ENCODE measurements at places on chromosomes 4 and X. TPM values are rescaled to one million over a fixed set of nuclear protein-coding genes. Genes with fewer than 3 reads are reported as not detected.

GRCh38 chr4:137310593-137311490, 221.5 kb downstream of the PCDH18 start:
- DNase-seq = no peak

GRCh38 chr4:101040776-101041175, 306.6 kb downstream of the PPP3CA start:
- DNase-seq = no peak

Gene HPGDS
- 3.2 TPM for total RNA-seq

Gene FAM47A
- total RNA-seq = not detected

Gene GPRASP1
- total RNA-seq = 18.7 TPM

GRCh38 chr4:152110780-152111179, 350.0 kb upstream of the GATB start:
- no peak for DNase-seq

Gene ITIH6
- total RNA-seq = not detected

GRCh38 chr4:76301068-76301774, 5.3 kb upstream of the STBD1 start:
- no peak for DNase-seq

- no peak for DNase-seq
These were observed 10.1 kb upstream of the SASH3 start for GRCh38 chrX:129769467-129770154.

Gene WDR13
- total RNA-seq = 84.5 TPM

Gene USP17L19
- not detected for total RNA-seq

- no peak for DNase-seq
These were observed 26.1 kb downstream of the SMARCA5 start for GRCh38 chr4:143539670-143540023.

GRCh38 chr4:146159384-146160058, 16.0 kb upstream of the LSM6 start:
- no peak for DNase-seq

DNA sequence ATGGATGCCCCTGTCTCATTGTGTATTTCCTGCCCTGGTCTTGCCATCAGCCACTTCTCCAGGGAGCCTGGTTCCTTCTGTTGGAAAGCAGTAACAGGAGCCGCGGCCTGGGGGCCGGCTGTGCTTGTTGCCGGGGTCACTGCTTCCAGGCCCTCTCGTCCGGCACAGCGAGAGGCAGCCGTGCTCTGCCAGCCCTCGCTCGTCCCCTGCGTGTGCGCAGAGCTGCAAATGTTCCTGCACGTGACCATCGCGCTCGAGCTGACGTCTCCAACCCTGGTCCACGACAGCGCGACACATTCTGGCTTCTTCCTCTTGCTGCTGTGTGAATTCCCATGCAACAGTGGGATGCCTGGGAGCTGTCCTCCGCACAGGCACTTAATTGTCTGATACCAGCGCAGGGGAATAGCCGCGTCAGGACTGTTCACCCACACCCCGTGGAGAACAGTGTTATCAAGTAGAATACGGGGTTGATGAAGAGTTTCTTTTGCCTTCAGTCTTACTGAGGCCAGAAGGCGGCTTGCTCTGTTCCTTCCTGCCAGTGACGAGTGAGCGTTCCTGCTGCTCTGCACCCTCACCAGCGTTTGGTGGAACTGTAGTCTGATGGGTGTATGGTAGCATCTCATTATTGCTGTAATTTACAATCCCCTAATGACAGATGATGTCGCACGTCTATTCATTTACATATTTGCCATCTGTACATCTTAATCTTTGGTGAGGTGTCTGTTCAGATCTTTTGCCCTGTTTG, 12.3 kb downstream of the PDE6B start:
- DNase-seq = no peak

Gene NEUROG2
- not detected for total RNA-seq

- DNase-seq = no peak
These were observed 83.5 kb downstream of the HMX1 start for GRCh38 chr4:8788174-8788573.

Gene EFHC2
- 2.8 TPM for total RNA-seq

- no peak for DNase-seq
These were observed 48.1 kb downstream of the DCLK2 start for GRCh38 chr4:150126201-150126863.

- DNase-seq = no peak
These were observed 60.8 kb upstream of the GRPEL1 start for GRCh38 chr4:7128644-7129043.

Gene MAGEB10
- total RNA-seq = not detected

DNA sequence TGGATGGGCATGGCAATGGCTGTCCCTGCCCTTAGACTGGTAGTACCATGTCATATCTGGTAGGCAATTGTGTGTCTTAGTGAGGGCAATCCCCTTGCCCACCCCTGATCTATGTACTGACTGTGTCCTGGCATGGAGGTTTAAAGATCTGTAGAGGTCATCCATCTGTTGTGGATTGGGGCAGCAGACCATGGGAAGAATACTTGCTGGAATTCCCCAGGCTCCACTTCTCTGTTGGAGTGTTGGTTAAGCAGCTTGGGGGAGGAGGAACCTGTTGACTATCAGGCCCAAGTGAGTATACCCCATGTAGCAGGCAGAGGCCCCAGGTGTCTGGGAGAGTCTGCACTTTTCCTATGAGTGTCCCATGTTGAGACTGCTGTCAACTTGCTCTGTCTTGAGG, 246.7 kb upstream of the DIPK2B start:
- DNase-seq = no peak

DNA sequence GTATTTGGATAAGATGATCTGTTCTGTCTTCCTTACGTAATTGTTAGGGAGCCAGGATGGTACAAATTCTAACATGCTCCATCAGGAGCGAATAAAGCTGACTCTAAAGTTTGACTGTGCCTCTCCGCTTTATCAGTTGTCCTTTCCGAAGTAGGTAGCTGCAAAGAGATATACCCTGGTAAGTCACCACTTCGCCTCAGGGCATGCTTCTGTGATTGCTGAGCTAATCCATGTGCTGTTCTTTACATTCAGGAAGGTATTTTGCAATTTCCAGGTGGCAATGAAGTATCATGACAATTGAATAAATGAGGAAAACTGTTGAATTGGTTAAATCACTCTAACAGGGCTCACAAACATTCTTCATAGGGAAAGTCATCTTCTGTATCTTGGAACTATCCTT, 38.9 kb downstream of the KIT start:
- DNase-seq = no peak

DNA sequence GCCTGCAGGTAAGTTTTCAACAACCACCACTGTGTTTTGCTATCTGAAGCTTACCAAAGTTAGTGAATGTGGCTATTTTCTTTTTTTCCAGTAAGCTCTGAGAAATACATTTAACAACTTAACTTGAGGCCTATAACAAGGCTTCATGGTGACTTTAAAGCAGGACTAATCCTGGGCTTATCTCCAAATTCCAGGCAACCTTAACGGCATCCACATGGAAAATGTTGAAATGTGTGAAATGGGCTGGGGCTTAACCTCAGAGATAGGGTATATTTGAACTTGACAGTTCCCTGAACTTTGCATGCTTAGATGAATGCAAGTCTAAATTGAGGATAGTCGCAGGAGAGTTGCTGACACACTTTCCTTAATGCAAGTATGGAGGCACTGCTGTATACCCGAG, 539.2 kb downstream of the GALNTL6 start:
- no peak for DNase-seq

GRCh38 chr4:174135530-174135929, 147.9 kb downstream of the FBXO8 start:
- no peak for DNase-seq

Gene GPR50
- not detected for total RNA-seq

Gene CXCL8
- total RNA-seq = 0.67 TPM

DNA sequence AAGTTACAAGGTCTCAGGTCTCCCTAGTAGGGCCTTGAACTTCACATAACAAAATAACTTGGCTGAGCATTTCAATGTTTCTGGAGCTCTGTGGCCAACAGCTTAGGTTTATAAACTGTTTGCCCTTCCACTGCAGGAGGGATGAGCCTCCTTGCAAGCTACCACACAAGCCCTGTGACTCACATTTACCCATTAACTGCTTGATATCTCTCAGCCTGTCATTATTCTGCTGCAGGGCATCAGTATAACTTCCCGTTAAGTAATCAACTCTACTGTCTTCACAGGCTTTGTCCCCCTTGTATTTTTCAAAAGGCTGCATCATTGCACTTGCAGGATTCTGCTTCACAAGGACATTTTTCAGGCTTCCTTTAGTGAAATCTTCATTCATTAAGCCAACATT, 151.7 kb upstream of the CXCL13 start:
- no peak for DNase-seq

DNA sequence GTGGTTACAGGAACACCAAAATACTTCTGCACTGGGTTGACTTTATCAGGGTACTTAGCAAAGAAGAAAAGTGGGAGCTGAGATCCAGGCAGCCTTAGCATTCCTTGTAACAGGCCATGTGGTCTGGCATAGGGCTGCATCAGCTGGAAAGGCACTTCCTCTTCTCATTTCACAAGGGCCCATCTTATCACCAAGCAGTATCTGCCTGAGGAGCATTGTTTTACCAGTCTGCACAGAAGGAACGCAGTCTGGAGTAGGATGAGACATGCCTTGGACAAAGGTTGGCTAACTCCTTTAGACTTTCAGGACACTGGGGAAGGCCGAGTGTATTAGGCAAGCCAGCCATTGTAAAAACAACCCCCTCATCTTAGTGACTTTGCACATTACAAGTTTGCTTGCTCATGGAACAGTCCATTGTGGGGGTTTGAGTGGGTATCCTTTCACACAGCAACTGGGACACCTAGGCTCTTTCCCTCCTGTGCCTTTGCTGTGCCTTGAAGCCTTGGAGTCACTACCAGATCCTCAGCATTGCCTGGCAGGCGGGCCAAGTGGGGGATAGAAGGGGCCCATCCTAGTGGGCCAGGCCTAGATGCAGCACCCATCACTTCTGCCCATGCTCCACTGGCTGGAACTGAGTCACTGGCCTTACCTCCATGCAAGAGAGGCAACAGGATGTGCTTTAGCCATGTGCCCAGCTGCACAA, 4.6 kb downstream of the SUV39H1 start:
- DNase-seq = no peak

- no peak for DNase-seq
These were observed 121.8 kb downstream of the TSPAN5 start for GRCh38 chr4:98536631-98537030.

Data from uterus (tissue), 4 donors.